NCI-H510A treated with DMSO at 0.1 percent for 48 hours (cell line): ENCODE measurements at places on chromosomes 2 and 18.

DNA sequence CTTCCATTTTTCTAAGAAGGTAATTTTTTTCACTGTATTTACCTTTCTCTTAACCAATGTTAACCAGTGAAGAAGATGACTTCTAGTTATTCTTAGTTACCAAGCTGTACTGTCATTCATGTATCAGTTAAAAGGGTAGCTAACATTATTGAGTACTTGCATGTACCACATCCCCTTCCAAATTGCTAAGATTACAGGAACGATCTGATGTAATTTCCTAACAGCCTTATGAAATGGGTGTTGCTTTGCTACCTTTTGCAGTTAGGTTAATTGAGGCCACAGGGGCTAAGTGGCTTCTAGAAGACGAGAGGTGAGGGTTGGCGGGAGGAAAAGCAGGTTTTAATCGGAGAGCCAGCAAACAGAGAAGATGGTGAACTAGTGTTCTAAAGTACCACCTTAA lies 1.8 kb upstream of the SULT6B1 start:
- DNase-seq, result no peak

- DNase-seq, result no peak
These were observed 88.8 kb downstream of the CDC42EP3 start for GRCh38 chr2:37582481-37583220.

- no peak for DNase-seq
These were observed 63.1 kb downstream of the CAB39 start for GRCh38 chr2:230775737-230776136.

DNA sequence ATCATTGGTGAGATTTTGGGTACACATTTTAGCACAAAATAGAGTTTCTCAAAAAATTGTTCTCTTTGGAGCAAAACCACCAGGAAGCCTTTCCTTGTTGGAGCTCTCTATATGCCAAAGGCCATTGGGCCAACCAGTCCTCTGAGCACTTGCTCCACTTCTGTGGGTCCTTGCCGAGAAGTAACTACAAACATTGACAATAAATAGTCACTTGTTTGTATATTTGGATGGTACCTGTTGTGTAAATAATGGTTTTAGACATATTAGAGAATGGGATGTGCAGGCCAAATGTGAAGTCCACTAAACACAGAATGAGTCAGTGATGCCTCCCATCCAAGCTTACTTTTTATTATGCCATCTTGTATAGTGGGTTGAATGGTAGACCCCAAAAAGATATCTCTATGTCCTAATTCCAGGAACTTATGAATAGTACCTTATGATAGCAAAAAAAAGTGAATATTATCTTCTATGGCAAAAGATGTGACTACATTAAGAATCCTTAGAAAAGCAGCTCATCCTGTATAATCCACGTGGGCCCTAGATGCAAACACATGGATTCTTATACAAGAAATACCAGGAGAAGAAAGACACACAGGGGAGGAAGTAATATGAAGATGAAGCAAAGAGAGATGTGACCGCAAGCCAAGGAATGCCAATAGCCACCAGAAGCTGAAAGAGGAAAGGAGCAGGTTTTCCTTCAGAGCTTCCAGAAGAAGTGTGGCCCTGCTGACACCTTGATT lies 24.6 kb downstream of the SRD5A2 start:
- no peak for DNase-seq

- DNase-seq, result no peak
These were observed 2.0 kb downstream of the SMAD2 start for GRCh38 chr18:47928466-47928865.

DNA sequence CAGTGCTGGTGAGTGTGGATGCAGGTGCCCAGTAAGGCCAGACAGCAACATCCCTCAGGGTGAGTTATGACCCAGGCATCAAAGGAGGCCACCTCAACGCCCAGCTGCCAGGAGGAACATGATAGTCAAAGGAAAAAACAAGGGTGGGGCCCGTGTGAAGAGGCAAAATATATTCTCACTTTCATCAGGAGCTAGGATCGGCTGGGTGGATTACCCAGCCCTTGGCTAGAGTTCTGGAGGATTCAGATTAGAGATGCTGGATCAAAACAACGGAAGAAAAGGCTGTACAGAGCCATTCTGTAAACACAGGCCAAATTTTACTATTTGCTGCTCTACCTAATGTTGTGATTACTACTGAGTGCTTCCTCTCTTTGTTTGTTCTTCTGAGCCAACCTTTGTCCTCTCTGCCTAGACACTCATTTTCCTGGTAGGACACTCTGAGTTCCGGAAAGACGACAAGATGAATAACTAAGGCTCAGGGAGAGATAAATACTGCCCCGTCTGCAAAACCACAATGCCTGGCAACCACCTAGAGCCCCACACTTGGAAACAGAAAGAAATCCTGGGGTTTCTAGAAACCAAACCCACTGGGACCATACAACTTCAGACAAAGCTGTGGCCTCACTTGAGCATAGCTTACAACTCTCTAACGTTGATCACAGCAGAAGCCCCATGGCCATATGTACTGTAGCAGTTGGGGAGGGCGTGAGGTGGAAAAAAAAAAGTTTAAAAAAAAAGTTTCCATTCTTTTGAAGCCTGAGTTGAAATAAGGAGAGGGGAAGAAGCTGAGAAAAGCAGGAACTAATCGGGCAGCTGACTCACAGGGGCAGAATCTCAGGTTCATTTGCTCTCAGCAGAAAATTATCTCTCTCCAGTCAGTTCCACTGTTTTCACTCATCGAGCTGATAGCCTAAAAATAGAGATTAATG lies 17.8 kb upstream of the PMAIP1 start:
- DNase-seq, result peak; percentile 97

- no peak for DNase-seq
These were observed 329.8 kb upstream of the TFPI start for GRCh38 chr2:187884003-187884402.

DNA sequence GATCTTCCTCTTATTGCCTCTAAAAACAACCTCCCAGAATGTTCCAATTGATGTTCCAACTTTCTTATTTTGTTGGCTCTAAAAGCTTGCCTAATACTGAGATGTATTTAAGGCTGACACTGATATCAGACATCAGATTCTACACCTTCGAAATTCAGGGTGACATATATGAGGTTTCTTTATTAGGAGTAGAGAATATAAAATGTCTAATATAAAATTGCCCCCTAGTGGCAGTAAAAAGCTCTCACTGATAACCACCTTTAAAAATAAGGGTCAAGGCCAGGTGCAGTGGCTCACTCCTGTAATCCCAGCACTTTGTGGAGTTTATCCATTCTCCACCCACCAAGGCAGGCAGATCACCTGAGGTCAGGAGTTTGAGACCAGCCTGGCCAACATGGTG lies 789.7 kb upstream of the SLC39A10 start:
- DNase-seq, result peak; percentile 80

DNA sequence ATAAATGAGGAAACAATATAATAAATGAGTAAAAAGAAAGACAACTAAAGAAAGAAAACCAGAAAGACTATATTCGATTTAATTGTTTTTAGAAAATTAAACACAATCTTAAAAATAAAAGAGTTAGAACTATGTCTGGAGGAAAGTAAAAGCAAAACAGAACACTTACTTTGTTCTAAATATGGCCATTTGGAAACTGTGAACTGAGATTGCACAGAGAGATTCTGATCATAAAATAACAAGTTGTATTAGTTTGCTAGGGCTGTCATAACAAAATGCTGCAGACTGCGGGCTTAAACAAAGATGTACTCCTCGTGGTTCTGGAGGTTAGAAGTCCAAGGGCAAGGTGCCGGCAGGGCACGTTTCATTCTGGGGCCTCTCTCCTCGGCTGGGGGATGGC lies 128.1 kb upstream of the AQP4 start:
- no peak for DNase-seq

DNA sequence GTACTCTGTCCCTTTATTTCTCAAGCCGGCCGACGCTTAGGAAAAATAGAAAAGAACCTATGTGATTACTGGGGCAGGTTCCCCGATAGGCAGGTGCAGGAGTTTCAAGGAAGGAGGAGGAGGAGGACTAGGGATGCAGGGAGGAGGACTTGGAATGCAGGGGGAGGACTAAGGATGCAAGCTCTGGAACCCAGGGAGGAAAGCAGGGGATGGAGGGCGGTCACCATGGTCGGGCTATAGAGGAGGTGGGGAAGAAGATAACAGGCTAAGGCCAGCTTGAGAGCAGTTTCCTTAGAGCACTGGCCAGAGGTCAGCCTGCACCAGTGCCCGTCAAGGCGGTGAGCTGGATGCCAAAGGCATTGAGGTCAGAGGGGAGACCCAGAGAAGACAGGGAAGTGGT lies 18.7 kb upstream of the B3GNT7 start:
- no peak for DNase-seq

GRCh38 chr2:128187032-128187654 lies 96.1 kb downstream of the UGGT1 start:
- DNase-seq, result peak; percentile 36

DNA sequence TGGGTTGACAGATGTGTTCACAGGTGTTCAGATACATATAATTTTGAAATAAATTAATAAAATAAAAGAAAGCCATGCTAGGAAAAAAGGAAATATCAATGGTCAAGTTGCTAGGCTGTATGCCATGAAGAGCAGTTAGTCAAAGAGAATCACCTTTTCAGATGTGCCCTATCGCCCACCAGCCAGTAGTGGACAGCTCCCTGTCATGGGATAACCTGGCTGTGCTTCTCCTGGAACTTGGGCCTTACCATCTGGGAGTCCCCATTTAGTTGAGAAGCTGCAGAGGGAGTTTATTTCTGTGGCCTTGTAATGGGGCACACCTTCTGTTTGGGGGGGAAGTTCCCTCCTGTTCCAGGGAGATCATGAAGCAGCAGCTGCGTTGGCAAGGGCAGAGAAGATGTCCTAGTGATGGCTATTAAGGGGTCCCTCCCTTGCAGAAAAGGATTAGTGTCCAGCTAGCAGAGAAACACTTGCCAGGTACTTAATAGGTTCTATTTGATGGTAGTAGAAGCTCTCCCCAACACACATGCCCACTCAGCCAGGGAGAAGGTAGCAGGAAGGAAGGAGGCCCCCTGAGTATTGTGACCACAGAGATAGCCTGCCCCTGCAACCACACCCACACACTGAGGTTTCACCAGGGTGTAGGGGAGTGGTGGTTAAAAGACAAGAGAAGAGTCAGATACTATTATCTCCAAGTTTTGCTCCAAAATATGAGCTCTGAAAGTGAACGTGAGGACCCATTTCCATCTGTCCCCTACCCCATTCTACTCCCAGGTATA lies 117.7 kb downstream of the B3GNT2 start:
- no peak for DNase-seq

- DNase-seq, result peak; percentile 48
These were observed 888 bp upstream of the ADCY3 start for GRCh38 chr2:24920809-24921441.

DNA sequence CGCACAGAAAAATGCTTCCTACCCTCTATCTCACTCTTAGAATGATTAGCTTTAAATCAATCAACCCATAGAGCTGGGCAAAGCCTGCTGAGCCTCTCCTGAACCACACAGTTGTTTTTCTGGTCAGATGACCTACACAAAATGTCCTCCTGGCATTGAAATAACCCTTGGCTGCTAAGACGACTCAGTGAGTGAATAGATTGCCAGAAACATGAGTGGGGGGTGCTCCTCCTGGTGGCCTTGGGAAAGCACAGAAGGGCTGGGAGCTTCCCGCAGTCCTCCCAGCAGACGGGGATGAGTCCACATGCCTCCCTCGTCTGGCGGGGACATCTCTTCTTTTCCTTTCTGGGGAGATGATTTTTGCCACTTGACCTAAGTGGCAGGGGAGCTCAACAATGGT lies 14.9 kb downstream of the MAL start:
- no peak for DNase-seq

DNA sequence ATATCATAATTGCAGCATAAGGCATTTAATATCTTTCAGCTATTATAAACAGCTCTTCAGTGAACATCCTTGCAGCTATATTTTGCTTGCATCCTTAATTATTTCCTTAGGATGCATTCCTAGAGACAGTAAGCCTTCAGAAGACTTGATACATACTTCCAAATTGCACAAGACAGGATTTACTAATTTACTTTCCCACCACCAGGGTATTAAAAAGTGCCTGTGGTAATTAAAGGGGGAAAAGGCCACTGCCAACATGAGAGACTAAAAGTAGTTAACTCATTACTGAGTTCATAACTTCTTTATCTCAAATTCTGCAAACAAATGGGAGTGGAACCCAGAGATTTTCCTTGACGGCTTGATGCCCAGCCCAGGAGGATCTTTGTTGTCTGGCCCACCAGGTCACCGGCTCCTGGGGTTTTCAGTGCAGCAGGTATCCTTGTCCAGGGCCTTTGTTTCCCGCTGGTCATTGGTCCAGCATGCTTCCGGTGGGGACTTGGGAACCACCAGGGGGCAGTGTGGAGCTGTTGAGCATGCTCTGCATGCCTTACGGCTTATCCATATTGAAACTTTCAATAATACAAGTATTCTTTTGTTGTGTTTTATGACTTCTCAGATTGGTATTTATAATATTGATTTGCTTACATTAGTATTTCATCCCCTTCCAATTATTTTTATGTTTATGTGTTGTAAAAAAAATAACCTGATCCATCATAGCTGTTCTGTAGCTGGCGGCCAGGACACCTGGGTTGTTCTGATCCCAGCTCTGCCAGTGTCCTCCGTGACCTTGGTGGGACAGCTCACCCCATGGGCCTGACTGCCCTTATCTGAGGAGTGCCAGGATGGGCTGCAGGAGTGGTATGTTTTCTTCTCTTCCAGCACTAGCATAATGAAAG lies 61.4 kb downstream of the TGOLN2 start:
- DNase-seq, result no peak

GRCh38 chr2:134453476-134453875 lies 199.6 kb downstream of the MGAT5 start:
- no peak for DNase-seq

DNA sequence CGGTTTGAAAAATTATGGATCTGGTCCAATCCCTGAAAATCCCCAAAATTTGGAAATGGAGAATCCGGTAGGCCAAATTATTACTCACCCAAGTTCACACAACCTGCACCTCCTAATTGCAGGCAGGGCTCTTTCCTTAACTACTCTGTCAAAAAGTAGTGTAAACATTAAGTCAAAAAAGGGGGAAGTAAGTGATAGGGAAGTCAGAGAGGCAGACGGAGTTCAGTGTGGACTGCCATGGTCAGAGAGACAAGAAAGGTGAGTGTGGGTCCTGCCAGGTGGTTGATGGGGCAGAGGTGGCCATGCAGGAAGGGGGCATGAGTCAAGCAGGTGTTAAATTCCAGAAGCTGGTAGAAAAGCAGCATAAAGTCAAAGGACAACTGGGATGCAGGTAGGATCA lies 104.7 kb upstream of the STPG4 start:
- no peak for DNase-seq

- peak; percentile 13 for DNase-seq
These were observed 31.3 kb downstream of the KIAA2012 start for GRCh38 chr2:202104286-202104870.

GRCh38 chr2:232417489-232417888 lies 10.8 kb downstream of the ALPG start:
- no peak for DNase-seq

DNA sequence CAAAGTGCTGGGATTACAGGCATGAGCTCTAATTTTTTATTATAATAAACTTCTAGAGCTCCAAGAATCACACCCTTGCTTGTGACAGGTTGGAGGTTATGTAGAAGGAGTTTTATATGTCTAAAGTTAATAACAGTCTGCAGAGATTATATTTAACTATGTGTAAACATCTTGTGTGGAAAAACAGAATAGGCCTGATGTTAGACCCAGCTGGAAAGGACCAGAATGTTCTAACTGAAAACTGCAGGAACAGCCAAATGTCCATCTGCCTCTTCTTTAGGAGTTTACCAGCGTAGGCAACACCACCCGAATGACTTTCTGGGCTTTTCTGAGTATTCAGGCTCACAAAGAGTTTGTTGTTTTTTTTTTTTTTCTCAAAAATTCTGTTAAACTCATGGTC lies 67.1 kb upstream of the CDCA7 start:
- DNase-seq, result no peak
